OCI-LY7 (cell line): ENCODE measurements at places on chromosomes 5 and 9.

- no peak for DNase-seq
These were observed 103.2 kb downstream of the MED27 start for GRCh38 chr9:131976157-131977108.

DNA sequence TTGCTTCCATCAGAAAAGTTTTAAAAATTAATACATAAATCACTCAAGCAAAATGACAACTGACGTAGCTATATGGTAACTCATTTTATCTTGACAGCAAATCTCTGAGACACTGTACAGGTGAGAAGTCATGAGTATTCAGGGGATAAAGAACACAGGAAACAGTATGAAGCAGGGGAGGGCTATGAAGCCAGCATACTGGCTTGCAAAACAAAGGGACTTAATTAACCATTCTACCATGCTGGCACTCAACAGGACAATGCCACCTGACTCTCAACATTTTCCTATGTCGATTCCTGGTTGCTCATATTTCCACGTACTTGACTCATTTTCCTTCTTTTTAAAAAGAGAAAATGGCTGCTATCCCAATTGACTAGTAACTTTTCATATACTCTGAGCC, 151.4 kb upstream of the RETREG1 start:
- DNase-seq = no peak

GRCh38 chr5:63960646-63961045, 1.6 kb downstream of the HTR1A start:
- DNase-seq = no peak

- no peak for DNase-seq
These were observed 950 bp downstream of the NEUROG1 start for GRCh38 chr5:135534609-135535419.

DNA sequence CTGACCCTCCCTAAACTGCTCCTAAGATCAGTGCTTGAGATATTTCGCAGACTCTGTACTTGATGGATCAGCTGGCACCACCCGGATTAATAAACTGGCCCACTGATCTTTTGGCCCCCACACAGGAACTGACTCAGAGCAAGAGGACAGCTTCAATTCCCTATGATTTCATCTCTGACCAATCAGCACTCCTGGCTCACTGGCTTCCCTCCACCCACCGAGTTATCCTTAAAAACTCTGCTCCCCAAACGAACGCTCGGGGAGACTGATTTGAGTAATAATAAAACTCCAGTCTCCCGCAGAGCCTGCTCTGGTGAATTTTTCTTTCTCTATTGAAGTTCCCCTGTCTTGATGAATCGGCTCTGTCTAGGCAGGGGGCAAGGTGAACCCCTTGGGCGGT, 36.5 kb upstream of the CD180 start:
- no peak for DNase-seq

DNA sequence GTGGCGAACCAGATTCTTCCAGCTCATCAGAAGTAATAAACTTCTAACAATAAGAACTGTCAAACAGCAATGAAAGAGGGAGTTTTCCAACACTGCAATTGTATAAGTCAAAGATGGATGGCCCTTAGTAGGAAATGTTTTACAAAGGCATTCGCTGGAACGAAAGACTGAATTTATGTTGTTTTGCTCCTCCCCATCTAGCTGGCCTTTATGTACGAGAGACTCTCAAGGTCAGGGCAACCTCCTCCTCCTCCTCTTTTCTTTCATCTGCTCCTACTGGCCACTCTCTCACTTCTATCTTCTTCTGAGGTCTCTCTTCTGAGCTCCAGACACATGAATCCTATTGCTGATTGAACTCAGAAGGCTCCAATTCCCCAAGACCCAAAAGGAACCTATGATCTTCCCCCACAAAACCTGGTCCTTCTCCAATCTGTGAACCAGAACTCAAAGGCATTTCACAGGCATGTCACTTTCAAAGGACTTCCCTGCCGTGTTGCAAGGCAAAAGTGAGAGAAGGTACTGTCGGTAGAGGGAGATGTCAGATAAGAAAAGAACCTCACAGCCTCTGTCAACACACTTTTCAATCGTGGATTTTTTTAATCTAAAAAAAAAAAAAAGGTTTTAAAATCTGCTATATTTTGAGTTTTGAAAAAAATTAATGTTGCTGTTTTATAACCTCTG, 28.5 kb upstream of the PUM3 start:
- DNase-seq = no peak

DNA sequence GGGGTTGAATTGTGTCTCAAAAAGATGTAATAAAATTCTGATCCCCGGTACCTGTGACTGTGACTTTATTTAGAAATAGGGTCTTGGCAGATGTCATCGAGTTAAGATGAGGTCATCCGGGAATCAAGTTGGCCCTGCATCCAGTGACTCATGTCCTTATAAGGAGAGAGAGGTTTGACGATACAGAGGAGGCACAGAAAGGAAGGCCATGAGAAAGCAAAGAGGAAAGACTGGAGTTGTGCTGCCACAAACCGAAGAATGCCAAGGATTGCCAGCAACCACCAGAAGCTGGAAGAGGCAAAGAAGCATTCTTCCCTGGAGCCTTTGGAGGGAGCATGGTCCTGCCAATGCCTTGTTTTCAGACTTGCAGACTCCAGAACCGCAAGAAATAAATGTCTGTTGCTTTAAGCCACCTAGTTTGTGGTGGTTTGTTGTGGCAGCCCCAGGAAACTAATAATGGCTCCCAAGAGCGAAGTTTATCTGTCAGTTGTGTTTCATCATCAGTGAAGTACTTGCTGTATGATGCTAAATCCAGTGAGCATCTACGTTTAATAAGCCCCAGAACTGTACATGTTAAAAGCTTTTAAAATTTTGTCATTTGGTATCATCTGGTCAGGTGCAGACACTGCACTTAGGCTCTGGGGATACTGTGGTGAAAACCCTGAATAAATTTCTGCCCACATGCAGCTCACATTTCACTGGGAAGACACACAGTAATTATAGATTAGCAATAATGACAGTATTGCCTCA, 114.8 kb downstream of the TLE4 start:
- DNase-seq = no peak

DNA sequence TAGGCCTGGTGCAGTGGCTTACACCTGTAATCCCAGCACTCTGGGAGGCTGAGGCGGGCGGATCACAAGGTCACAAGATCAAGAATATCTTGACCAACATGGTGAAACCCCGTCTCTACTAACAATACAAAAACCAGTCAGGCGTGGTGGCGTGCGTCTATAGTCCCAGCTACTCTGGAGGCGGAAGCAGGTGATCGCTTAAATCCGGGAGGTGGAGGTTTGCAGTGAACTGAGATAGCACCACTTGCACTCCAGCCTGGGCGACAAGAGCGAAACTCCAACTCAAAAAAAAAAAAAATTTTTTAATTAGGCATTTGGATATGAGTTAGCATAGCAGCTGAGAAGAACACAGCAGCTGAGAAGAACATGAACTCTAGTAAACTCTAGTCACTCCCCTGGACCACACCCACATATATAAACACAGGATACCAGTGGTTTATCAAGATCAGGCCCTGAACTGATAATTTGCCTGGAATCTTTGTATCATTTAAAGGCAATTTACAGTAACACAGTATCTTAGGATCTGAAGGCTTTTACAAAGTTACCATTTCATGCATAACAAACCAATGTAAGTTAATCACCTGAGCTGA, 4.6 kb upstream of the UGCG start:
- DNase-seq = peak; percentile 73

- DNase-seq = no peak
These were observed 23.3 kb upstream of the ABLIM3 start for GRCh38 chr5:149117970-149118369.

GRCh38 chr5:77842243-77842642, 66.1 kb upstream of the TBCA start:
- no peak for DNase-seq

DNA sequence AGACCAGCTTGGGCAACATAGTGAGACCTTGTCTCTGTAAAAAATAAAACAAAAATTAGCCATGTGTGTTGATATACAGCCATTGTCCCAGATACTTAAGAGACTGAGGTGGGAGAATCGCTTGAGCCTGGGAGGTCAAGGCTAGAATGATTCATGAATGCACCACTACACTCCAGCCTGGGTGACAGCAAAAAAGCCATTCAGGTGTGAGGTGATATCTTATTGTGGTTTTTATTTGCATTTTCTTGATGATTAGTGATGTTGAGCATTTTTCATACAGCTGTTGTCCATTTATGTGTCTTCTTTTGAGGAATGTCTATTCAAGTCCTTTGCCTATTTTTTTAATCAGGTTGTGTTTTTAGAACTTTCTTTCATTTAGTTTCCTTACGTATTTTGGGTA, 23.2 kb downstream of the MTAP start:
- DNase-seq = no peak

DNA sequence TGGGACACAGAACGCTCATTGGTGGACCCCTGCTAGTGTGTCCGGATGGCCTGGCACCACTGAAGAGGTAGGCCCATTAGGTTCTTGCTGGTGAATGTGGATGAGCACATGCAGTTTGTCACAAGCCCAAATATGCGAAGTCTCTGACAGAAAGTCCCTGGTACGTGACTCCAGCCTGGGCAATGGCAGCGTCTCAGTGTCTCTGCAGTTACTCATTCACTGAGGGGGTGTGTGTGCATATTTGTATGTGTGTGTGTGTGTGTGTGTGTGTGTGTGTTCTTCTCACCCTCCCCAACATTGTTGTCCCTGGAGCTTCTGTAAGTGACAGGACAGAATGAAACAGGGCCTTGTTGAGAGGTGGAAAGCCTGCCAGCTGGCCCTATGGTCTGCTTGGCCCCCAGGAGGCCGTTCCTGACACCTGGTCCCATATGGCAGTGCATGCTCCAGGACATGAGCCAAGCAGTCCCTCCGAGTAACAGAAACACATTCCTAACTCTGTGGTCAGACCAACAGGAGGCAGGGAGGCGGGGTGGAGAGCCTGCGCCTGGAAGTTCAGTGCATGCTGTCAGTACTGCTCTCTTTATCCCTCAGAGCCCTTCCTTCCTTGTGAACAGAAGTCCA, 169.9 kb downstream of the SLC28A3 start:
- DNase-seq = no peak

DNA sequence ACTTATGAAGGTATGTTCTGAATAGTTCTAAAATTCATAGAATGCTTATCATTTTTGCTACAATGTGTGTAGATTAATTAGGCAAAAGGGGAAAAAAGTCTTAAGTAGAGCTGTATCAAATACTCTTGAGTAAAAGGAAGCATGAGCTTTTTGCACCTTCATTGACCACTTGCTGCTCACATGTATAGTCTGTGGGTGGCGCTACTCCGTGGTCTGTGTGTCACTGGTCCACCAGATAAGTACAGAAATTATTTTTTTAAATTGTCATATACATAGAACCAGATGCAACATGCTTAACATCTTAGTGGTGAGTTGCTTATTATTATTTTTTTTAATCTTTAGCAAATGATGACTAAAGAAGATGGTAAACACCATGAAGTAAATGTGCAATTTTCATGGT, 130.2 kb downstream of the MAN2A1 start:
- no peak for DNase-seq

GRCh38 chr5:165370794-165371193, 1865.4 kb downstream of the MAT2B start:
- DNase-seq = no peak

- DNase-seq = no peak
These were observed 51.0 kb downstream of the SH3PXD2B start for GRCh38 chr5:172403189-172403796.

DNA sequence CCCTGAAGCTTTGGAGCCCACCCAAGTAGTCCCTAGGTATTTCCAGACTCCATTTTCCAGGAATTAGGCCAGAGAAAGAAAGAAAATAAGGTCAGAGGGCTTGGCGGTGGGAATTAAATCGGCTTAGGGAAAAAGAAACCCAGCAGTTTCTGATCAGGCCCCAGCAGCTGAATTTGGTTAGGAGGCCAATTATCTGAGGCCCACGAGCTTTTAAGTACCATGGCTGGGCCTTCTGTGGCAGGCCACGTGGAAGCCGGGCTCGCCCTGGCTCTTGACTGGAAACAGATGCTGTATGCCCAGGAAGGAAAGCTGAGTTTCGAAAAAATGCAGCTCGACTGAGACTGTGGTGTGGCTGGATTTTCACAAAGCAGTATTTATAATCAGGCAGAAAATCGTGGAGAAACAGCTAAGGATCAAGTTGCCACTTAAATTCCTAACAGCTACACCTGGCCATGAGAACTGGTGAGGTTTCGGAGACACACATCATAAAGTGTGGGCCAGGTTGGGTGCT, 75.1 kb upstream of the PANK3 start:
- DNase-seq = no peak

GRCh38 chr5:95841914-95842812, 19.6 kb upstream of the GLRX start:
- no peak for DNase-seq

DNA sequence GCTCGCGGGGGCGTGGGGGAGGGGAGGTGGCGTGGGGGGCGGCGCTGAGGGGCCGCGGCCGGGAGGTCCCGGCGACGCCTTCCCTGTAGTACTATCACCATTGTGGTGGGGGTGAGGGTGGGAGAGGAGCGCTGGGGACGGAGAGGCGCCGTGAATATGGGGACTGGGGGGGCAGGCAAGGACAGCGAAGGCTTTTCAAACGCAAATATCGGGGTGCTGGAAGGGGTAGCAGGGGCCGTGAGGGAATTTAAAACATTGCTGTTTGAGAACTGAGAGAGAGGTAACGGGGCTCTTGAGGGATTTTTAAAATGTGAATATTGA, 427 bp downstream of the RBM27 start:
- no peak for DNase-seq

- no peak for DNase-seq
These were observed 99.1 kb downstream of the ENC1 start for GRCh38 chr5:74541381-74541781.

GRCh38 chr9:27369591-27369990, 72.6 kb upstream of the EQTN start:
- no peak for DNase-seq

GRCh38 chr9:134811673-134812342, 68.8 kb upstream of the FCN2 start:
- DNase-seq = no peak

DNA sequence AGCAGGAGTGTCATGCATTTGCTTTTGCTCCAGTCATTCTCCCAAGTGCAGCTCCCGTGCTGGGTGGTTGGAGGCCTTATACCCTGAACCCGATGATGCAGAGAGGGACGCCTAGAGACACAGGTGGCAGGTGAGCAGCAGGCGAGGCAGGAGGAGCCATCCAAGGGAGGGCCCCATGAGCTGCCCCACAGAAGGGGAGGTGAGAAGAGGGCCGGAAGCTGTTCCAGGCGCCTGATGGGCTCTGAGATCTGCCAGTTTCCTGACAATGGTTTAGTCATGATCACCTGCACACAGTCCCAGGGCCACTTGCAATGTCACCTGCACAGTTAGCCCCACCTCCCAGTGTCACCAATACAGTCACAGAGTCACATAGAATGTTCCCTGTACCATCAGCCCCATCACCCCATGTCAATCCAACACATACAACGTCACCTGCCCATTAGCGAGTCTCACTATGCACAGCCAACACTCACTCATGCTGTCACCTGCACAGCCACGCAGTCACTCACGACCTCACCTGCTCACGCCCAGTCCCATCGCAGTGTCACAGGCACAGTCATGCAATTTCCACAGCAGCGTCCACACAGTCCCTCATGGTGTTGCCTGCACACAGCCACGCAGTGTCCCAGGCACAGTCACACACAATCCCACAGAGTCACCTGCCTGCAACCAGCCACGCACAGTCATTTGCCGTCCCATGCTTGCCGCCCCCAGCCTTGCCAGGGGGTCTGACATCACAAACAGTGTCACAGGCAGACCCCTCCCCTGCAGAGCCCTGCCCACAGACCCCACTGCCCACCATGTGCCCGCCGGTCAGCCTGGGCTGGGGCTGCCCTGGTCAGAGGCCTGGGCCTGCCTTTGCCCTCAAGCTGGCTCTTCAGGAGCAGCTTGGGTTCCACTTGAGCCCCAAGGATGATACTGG, 113.4 kb downstream of the LHX2 start:
- no peak for DNase-seq
